ENCODE measurements at places on chromosomes 16 and 17. TPM values are rescaled to one million over a fixed set of nuclear protein-coding genes. Genes with fewer than 3 reads are reported as not detected.

GRCh38 chr16:30985401-30986128 is 558 bp downstream of the HSD3B7 start:
- peak; percentile 91 for DNase-seq

DNA sequence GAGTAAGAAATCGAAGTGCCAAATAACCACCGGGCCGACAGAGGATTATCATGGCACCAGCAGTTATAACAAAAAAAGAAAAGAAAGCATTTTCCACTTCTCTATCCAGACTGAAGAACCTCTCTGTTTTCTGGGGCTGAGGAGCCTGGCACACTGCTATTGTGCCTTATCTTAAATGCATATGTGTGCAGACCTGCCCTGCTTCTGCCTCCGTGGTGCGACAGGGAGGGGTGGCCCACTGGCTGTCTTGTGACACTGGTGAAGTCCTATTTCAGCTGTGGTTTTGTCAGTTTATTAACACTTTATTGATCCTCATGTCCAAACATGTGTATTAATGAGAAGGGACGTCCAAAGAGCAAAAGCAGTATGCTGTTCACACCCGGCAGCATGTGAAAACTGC is 55.4 kb downstream of the CDK5R1 start:
- DNase-seq, result no peak

DNA sequence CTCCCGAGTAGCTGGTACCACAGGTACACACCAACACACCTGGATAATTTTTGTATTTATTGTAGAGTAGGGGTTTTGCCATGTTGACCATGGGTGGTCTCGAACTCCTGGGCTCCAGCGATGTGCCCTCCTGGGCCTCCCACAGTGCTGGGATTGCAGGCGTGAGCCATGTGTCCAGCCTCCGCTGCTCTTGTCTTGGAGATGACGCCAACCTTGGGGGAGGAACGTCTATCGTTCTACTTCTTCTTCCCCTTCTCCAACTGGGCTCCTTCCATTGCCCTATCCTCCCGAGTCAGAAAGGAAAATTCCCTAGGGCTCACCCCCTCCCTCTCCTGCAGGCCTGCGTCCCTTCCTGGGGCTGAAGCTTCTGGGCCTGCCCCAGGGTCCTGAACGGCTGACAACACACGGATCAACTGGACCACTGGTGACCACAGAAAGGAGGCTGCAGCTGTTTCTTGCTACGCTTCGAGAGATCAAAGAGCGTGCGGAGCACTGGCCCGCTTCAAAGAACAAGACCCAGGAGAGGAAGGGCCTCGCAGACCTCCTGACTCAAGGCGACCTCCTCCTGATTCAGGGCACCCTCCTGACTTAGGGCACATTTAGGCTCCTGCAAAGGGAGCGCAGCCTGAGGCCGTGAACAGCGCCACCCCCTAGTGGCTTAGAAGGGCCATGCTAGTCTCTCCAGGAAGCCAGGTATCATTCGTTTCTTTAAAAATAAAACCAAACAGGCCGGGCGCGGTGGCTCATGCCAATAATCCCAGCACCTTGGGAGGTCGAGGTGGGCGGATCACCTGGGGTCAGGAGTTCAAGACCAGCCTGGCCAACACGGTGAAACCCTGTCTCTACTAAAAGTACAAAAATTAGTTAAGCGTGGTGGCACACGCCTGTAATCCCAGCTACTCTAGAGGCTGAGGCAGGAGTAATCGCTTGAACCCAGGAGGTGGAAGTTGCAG is 48.5 kb upstream of the HELZ start:
- DNase-seq, result peak; percentile 70

- DNase-seq, result no peak
These were observed 450.3 kb downstream of the SHISA9 start for GRCh38 chr16:13351601-13352217.

GRCh38 chr17:18093616-18094408 is 6.1 kb downstream of the DRG2 start:
- no peak for DNase-seq

- no peak for DNase-seq
These were observed 3.3 kb downstream of the NR1D1 start for GRCh38 chr17:40097087-40097486.

- DNase-seq, result no peak
These were observed 23.8 kb downstream of the LITAF start for GRCh38 chr16:11562941-11563340.

GRCh38 chr17:27242951-27243350 is 51.0 kb upstream of the WSB1 start:
- DNase-seq, result no peak

- no peak for DNase-seq
These were observed 8.1 kb upstream of the FOXF1 start for GRCh38 chr16:86501989-86502855.

DNA sequence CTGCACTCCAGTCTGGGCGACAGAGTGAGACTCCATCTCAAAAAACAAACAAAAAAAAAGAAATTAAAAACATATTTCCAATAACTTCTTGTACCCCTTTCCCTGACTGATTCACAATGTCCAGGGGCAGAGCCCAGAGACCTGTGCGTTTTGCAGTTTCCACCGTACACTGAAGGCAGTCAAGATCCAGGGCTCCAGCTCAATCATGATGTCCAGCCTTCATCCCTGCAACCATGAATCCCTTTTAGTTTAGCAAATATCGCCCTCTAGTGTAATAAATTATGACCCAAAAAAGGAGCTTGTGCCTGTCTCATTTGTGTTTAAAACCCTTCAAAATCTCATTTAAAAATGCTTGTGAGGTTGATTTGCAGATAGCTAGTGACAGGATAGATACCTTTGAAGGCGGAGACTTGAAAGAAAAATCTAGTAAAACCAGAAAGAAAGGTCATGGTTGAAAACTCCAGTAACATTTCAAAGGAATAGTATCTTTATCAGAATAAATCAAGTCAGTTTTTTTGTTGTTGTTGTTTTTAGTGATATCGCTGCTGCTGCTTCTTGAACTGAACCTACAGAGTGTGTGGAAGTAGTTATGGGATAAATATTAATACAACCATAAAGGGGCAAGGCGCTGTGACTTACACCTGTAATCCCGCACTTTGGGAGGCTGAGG is 3.7 kb upstream of the ERN1 start:
- peak; percentile 21 for DNase-seq

The C17orf100 gene
- total RNA-seq, result 1.8 TPM

Measured in Calu3 (cell line).